Glomerular endothelial cell (primary cell): ENCODE measurements at places on chromosomes 7 and 10.
A peak's percentile ranks its signal among the peaks of the same experiment; 100 is the strongest.

GRCh38 chr7:143518941-143519340 lies 41.3 kb downstream of the TAS2R41 start:
- DNase-seq, result no peak

- DNase-seq, result no peak
Observed at GRCh38 chr7:22213081-22213480, 143.9 kb downstream of the RAPGEF5 start.

GRCh38 chr10:69693886-69694285 lies 63.8 kb downstream of the FAM241B start:
- DNase-seq, result no peak

DNA sequence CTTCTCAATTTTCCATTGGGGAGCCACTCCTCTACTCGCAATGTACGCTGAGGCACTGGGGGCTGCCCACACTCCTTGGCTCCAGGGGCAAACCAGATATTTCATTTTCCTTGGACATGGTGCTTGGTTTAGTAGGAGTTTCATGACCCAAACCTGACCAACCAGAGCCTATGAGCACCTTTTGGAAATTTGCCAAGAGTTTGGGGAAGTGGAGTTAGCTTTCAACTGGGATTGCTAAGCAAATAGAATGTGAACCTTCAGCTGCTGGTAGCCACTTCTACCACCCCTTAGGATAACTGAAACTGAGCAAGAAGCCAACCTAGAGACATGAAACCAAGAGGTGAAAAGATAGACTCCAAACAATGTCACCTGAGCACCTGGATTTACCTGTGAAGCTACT lies 74.9 kb upstream of the COL13A1 start:
- no peak for DNase-seq

GRCh38 chr7:94183891-94184290 lies 179.7 kb upstream of the BET1 start:
- no peak for DNase-seq

DNA sequence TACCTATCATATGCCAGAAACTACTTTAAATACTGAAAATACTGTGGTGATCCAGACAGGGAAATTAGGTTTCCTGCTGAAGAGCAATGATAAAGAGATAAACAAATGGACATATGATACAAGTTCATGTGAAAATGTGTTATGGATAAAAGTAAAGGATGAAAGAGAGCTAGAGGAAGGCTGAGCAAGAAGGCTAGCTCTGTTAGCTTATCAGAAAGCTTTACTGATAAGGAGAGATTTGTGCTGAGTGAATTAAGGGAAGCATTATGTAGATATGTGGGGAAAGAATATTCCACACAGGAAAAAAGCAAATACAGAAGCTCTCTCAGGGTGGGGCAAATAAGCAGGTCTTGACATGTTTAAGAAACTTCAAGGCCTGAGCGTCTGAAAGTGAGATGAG lies 308.4 kb downstream of the HDAC9 start:
- no peak for DNase-seq

GRCh38 chr7:64098-64915 lies 128.1 kb upstream of the FAM20C start:
- peak; percentile 12 for DNase-seq
